ENCODE measurements at places on chromosomes 2 and 18.

DNA sequence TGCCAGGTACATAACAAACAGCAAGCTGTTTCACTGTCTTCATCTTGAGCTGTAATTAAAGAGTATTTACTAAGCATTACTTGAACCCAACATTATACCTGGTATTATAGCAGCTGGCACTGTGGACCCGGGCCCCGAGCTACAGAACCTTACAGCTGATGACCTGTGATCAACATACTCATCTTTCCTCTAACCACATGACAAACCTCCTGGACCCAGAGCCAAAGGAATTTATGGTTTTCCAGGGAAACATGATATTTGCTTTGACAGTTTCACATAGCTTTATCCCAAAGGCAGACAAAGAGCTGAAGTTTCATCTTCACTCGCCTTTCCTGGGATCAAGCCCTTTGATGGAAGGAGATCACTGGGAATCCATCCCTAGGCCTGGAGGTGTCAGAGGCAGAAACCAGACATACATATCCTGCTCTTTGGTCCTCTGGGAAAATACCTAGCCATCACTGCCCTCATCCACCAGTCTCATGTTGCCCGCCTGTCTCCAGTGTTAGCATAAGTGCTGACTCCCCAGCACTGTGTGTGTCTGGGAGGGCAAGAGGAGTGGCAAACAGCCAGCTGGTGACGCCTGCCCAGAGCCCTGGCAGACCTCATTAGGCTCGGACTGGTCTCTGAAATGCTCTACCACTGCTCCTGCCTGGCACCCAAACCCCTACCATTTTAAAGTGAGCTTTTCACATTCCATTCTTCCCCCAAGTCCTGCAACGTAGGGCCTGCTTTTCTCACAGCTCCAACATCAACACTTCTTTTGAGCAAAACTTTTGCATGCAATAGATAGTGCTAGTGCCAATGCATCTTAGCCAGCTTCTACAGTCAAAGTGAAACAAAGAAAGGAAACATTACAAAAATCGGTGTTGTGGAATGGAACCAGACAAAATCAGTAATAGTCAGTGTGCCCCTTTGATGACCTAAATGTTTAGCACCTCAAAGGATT is 138.8 kb upstream of the CTAGE1 start:
- peaks cover 2% of the 10 kb centered on the region for H3K4me1 ChIP-seq
- H3K27me3 ChIP-seq: peaks cover 48% of the 10 kb centered on the region
- no peaks in the 10 kb centered on the region for H3K36me3 ChIP-seq
- DNase-seq: no peak
- no peak overlapping the region for H3K4me3 ChIP-seq
- H3K27ac ChIP-seq: no peak overlapping the region

DNA sequence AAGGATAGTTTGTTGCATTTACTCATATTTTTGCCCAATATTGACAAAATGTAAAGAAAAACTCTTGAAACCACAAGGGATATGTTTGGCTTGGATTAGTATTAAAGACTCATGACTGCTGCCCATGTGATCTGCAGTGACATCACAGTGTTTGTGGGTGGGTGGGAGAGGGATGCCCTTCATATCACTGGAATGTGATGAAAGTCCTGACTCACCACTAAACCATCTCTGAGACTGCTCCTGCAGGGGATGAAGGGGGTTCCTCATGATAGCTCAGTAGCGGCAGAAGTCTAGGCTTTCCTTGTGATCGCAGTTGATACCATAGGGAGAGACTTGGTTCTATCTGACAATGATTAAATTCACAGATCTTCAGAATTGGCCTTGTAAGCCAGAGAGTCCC is 451.2 kb downstream of the CNTNAP5 start:
- no peaks in the 10 kb centered on the region for H3K36me3 ChIP-seq
- no peaks in the 10 kb centered on the region for H3K4me1 ChIP-seq

GRCh38 chr2:60867848-60868247 is 13.5 kb upstream of the REL start:
- peaks cover 29% of the 10 kb centered on the region for H3K4me1 ChIP-seq
- H3K36me3 ChIP-seq: peaks cover 29% of the 10 kb centered on the region
- peak; percentile 63 for DNase-seq
- peak overlapping the region; percentile 90 for H3K27ac ChIP-seq
- H3K4me3 ChIP-seq: no peak overlapping the region
- no peaks in the 10 kb centered on the region for H3K27me3 ChIP-seq

DNA sequence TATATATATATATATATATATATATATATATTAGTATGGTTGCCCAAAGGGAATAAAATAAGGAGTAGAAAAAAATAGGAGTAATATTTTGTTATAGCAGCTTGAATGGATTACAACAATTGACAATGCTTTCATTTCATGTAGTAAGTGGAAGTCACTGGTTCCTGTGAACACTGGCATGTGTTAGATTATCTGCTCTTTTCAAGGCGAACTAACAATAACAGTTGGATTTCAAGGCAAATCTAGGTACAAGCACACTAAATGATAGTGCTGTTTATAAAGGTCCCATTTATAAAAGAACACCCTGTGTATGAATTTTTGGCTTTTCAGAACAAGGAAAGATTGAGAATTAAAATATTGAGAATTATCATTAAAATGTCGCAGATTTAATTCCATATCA is 1535.7 kb downstream of the LRP1B start:
- no peaks in the 10 kb centered on the region for H3K27me3 ChIP-seq
- H3K4me3 ChIP-seq: no peak overlapping the region
- no peaks in the 10 kb centered on the region for H3K36me3 ChIP-seq
- no peak for DNase-seq
- H3K27ac ChIP-seq: no peak overlapping the region
- H3K4me1 ChIP-seq: no peaks in the 10 kb centered on the region

- no peaks in the 10 kb centered on the region for H3K36me3 ChIP-seq
- DNase-seq: no peak
- no peak overlapping the region for H3K4me3 ChIP-seq
- no peak overlapping the region for H3K27ac ChIP-seq
These were observed 544.2 kb downstream of the SATB2 start for GRCh38 chr2:198913394-198914152.

DNA sequence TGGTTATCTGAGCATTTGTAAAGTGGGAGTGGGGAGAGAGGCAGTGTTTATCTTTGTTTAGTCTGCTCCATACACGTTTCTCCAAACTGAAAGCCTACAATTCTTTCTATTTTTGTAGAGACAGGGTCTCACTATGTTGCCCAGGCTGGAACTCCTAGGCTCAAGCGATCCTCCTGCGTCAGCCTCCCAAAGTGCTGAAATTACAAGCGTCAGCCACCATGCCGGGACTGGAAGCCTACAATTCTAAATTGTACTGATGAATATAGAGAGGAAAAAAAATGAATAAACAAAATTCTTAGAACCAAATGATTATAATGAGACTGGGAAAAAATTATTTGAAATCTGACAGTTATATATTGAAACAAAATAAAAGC is 1.4 kb upstream of the ZFAND2B start:
- DNase-seq: no peak
- peaks cover 4% of the 10 kb centered on the region for H3K27me3 ChIP-seq
- no peak overlapping the region for H3K4me3 ChIP-seq
- H3K36me3 ChIP-seq: peaks cover 27% of the 10 kb centered on the region
- peaks cover 53% of the 10 kb centered on the region for H3K4me1 ChIP-seq

- H3K27ac ChIP-seq: no peak overlapping the region
- no peaks in the 10 kb centered on the region for H3K4me1 ChIP-seq
- H3K4me3 ChIP-seq: no peak overlapping the region
- DNase-seq: no peak
- H3K36me3 ChIP-seq: no peaks in the 10 kb centered on the region
These were observed 9.5 kb downstream of the KCNK3 start for GRCh38 chr2:26702025-26702424.

DNA sequence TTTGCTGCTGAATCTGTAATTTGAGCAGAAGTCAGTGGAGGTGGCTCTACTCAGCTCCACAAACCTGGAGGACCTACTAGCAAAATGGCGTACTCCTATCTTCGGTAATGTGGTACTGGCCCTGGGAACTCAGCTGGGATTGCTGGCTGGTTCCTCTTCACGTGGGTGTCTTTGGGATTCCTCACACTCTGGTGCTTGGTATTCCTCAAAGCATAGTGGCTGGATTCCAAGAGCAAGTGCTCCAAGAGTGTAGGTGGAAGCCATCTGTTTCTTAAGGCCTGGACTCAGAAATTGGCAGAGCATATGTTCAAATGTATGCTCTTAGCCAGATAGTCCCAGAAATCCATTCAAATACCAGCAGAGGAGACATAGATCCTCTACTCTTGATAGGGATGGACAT is 281.9 kb upstream of the CDH7 start:
- H3K27ac ChIP-seq: no peak overlapping the region
- H3K4me1 ChIP-seq: no peaks in the 10 kb centered on the region
- H3K36me3 ChIP-seq: no peaks in the 10 kb centered on the region
- DNase-seq: no peak
- no peaks in the 10 kb centered on the region for H3K27me3 ChIP-seq
- H3K4me3 ChIP-seq: no peak overlapping the region

GRCh38 chr2:71600555-71600954 is 147.2 kb downstream of the DYSF start:
- H3K36me3 ChIP-seq: no peaks in the 10 kb centered on the region
- no peak overlapping the region for H3K4me3 ChIP-seq
- no peak for DNase-seq
- H3K4me1 ChIP-seq: peaks cover 16% of the 10 kb centered on the region

DNA sequence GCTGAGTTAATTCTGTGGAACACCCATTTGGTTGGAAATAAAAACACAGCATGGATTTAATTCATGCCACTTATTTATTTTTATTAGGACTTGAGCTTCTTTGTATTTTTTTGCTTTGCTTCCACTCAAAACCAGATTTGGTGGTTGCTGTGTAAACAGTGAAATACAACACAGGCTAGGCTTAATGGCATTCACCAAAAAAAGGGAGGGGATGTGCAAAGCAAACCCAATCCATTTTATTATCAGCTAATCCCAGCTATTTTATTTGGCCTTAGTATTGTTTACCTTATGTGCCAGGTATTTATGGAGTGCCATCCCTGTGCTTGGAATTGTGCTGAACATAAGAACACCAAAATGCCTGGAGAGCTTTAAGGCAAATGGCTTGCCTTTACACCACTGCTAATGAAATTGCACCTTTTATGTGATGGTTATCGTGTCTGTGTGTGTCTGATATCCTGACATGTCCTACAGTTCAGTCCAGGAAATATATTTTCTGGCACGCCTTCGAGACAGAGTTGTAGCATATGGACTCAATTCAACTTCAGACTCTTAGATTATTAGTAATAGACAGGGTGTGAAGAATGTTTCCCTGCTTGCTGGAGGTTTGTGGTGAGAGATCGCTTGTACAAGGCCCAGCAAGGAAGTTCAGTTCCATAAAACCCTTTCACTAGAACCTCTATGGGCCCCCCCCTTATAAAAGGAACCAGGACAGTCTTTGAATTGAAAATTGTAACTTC is 99.6 kb downstream of the PRPF40A start:
- H3K4me3 ChIP-seq: no peak overlapping the region
- H3K27ac ChIP-seq: no peak overlapping the region
- peaks cover 4% of the 10 kb centered on the region for H3K27me3 ChIP-seq
- DNase-seq: no peak

DNA sequence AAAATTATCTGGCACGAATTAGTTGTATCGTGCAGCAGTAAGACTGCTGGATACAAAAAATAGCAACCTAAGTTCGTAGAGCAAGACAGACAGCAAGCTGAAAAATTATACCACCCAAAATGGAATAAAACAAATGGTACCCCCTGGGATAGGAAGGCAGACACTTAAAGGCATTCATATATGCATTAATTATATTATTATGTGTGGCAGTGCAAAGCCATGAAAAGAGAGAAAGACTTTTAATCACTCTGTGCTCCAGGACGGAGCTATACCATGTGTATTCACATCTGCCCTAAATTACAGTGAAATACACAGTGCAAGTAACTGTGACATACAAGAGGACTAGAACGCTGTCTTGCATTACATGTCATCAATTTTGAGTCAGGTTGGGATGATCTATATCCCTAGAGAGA is 235.9 kb downstream of the GULP1 start:
- no peak overlapping the region for H3K27ac ChIP-seq
- no peaks in the 10 kb centered on the region for H3K4me1 ChIP-seq
- no peaks in the 10 kb centered on the region for H3K27me3 ChIP-seq
- DNase-seq: no peak
- no peak overlapping the region for H3K4me3 ChIP-seq

All from activated naive CD4-positive, alpha-beta T cell treated with anti-CD3 and anti-CD28 coated beads, Interleukin-2, amount 10 ng/mL, durations not matched to agents 7 days and 5 days (primary cell).